Effector memory CD4-positive, alpha-beta T cell (primary cell): ENCODE measurements at places on chromosomes 4 and X.

DNA sequence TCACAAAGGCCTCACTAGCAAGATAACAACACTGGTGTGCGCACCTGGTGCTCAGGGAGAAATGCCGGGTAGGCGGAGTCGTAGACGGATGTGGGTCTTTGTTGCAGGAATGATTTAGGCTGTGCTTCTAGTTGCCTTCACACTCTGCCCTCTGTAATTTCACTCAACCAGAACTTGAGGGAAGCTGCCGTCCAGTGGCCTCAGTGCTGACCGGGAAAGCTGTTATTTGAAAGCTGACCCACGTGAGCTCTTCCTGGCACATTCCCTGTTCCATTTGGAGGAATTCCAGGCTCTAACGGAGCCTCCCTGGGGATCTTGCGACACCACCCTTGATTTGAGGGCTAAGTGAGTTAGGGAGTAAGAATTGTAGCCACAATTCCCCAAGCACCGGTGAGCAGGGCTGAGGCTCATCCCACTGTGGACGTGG, 15.9 kb downstream of the SH3TC1 start:
- H3K27me3 ChIP-seq: no peaks in the 10 kb centered on the region
- no peak overlapping the region for H3K4me3 ChIP-seq
- no peak for DNase-seq
- peaks cover 42% of the 10 kb centered on the region for H3K36me3 ChIP-seq
- H3K4me1 ChIP-seq: peaks cover 3% of the 10 kb centered on the region
- no peak overlapping the region for H3K27ac ChIP-seq

- no peak for DNase-seq
- H3K4me3 ChIP-seq: no peak overlapping the region
- no peaks in the 10 kb centered on the region for H3K27me3 ChIP-seq
- H3K36me3 ChIP-seq: no peaks in the 10 kb centered on the region
These were observed 17.7 kb upstream of the LAMP2 start for GRCh38 chrX:120486786-120487185.

DNA sequence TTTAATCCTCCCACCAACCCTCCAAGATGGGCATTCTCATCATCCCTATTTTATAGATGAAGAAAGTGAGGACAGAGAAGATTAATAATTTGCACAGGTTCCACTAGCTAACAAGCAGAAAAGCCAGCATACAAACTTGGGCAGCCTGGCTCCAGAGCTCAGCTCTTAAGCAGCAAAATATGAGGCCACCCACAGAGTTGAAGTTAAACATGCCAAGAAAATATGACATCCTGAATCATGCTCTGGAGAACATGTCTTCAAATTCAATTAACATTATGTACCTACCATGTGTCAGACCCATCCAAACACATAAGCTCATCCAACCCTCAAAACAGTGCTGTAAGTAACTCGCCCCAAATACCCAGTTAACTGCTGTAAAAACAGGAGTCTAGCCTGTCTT, 33.9 kb downstream of the USP46 start:
- H3K4me1 ChIP-seq: no peaks in the 10 kb centered on the region
- no peaks in the 10 kb centered on the region for H3K36me3 ChIP-seq
- no peak for DNase-seq
- no peak overlapping the region for H3K4me3 ChIP-seq
- no peak overlapping the region for H3K27ac ChIP-seq

DNA sequence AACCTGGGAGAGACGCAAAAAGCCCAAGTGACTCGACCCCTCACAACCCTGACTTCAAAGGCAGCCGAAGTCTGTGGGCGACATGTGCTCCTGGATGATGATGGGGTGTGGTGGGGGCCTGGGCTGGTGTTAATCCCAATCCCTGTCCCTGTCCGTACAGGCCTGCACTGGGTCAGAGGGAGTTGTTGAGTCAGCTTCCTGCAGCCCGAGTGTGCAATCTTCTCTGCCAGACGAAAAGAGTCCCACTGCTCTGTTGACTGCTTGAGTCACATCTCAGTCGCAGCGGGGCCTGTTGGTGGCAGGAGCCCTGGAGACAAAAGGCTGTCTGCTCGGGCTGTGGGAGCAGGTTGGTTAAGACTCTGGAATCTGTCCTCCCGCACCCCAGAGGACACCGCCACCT, 10.3 kb downstream of the FAM3A start:
- H3K36me3 ChIP-seq: no peaks in the 10 kb centered on the region
- H3K4me3 ChIP-seq: no peak overlapping the region

GRCh38 chr4:168221301-168221700, 97.3 kb downstream of the DDX60 start:
- no peaks in the 10 kb centered on the region for H3K27me3 ChIP-seq
- H3K4me3 ChIP-seq: no peak overlapping the region
